ENCODE measurements at places on chromosomes 5 and 9.

DNA sequence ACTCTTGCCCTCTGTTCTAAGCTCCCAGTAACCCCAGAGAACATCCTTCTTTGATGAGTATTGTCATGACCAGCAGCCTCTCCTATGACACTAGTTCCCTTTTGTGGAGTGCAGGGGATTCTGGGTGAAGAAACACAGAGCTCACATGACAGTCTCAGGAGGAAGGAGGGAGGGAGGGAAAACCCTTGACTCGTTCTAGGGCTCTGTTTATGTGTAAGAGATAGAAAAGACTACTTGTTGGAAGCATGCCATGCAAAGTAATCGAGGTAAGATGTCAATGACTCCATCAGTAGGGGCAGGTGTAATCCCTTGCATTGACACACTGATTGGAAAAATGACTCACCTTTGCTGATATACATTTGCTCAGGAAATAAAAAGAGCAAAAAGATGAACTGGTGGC is 190.2 kb upstream of the ELL2 start:
- peak; percentile 16 for DNase-seq

DNA sequence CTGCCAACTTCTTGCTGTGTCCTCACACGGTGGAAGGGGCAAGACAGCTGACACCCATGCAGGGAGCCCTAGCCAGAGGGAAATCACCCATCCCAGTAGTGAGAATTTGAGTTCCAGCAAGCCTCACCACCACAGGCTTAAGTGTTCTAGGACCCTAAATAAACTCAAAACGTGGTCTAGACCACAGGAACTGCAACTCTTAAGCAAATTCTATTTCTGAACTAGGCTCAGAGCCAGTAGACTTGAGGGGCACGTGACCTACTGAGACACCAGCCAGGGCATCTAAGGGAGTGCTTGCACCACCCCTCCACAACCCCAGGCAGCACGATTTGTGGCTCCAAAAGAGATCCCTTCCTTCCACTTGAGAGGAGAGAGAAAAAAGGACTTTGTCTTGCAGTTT is 96.0 kb upstream of the PHF24 start:
- no peak for DNase-seq

DNA sequence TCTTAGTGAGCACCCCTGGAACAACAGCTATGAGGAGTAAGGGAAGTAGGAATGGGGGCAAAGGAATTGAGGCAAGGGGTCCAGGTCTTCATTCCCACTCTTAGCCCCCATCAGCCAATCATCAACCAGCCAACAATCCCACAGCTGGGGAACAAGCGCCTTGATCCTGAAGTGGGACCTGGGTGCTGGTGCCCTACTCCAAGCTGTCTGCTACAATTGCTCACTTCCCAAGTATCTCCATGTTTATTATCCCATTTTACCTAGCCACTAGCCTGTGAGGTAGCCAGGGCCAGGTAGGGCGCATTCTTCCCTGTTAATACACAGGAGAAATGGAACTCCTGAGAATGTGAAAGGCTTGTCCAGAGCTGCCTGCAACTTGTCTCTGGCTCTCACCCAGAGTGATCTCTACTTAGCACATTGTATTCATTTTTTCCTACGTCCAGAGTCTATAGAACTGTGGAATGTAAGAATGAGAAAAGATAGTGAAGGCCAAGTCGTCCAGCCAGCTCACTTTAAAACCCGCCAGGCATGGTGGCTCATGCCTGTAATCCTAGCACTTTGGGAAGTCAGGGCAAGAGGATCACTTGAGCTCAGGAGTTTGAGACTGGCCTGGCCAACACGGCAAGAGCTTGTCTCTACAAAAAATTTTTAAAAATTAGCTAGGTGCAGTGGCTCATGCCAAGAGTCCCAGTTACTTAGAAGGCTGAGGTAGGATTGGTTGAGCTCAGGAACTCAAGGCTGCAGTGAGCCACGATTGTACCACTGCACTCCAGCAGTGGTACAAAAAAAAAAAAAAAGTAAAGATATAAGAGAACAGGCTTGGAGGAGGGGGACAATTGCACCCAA is 6.2 kb upstream of the DNAJC18 start:
- no peak for DNase-seq

DNA sequence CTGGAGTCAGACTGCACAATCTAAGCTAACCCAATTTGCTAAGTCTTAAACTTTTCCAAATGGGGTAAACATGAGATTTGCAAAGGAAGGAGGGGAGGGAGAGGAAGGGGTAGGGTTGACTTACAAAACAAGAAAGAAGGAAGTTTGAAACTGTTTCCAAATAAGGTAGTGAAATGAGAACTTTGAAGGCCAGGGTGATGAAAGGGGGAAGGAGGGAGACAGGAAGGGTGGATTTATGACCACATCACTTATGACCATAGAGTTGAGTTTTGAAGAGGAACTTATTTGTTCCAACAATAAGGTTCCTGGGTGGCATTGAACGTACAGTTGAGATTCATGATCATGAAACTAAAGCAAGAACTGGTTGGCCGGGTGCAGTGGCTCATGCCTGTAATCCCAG is 72.5 kb upstream of the DAPK1 start:
- no peak for DNase-seq

DNA sequence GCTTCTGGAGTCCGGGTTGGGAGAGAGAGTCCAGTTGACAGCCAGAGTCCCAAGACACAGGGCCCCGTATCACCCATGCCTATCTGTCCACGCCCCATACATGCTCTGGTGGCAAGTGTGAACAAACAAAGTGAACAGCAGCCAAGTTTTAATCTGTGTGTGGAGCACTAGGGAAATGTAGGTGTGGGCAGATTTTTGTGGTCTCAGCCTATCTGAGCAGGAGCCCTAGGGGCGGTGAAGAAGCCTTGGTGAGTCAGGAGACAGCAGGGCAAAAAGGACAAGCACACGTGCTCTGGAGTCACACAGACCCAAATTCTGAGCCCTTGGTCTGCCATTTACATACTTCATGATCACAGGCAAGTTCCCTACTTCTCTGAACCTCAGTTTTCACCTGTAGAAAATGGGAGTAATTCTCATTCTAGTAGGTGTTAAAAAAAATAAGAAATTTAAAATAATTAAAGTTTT is 23.2 kb downstream of the EGR1 start:
- DNase-seq: no peak

DNA sequence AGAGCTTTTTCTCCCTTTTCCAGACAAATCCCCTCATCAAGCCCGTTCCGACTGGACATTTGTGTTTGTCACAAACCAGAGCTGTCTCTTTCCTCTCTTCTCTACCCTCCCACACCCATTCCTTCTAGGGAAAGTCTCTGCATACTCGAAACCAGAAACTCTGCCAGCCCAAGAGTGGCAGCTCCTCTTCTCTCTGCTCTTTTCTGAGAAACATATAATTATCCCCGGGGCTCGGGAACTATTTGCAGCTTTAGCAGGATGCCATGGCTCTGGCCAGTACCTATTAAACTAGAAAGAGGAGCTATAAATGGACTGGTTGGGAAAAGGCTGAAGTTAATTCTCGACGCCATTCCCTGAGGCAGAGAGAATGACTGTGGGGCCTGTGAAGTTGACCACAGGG is 82.6 kb downstream of the SH3PXD2B start:
- no peak for DNase-seq

DNA sequence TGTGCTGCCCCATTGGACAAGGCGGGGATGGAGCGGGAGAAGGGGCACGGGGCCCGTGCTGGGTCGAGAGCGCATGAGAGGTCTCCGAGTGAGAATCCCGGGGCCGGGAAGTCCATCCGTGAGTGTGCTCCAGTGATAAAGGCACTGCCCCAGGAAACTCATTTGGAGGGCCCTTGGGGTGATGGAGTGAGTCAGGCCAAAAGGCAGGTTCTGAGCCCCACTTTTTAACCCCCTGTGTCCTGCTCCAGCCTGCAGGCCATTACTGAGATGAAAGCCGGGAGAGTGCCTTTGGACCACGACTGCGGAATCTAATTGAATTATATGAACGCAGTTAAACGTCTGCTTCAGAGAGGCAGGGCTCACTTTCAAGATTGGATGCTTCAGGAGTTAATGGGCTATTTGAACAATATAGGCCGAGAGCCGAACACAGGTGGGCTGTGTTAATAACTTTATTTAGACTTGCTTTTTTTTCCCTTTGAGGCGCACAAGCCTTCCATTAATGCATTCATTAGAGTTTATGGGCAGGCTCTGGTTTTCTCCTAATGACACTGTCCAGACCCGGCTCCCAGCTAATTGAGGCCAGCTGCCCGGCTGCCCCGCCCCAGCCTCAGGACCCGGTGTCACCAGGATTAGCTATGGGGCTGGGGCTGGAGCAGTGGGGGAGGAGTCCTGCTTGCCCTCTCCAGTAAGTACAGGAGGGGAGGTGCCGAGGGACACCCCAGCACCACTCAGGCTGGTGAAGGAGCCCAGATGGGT is 79.1 kb upstream of the LMX1B start:
- DNase-seq: no peak

DNA sequence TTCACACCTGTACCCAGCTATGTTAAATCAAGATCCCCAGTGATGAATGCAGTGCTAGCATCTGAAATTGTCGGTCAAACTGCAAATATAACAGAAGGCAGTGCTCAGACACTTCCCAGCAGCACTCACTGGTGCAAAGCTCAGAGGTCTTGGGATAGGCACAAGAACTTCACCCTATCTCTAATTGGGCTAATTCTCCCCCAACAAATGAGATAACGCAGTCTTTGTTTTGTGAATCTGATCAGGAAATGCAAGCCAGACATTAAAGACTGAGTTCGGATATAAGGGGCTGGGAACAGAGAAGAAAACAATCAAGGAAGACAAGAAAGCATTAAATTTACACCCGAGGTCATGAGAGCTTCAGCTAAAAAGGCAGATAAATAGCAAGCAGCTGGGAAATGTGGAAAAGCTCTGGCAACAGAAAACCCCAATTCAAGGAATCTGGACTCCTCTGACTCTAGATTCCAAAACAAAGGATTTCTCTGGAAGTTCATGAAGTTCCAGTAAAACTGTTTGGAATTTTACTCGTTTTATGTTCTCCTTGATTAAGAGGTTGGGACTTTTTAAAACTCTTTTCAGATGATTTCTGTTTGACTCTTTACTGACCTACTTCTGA is 65.1 kb downstream of the GNA14 start:
- no peak for DNase-seq

GRCh38 chr5:155504606-155505005 is 491.1 kb downstream of the KIF4B start:
- DNase-seq: no peak

DNA sequence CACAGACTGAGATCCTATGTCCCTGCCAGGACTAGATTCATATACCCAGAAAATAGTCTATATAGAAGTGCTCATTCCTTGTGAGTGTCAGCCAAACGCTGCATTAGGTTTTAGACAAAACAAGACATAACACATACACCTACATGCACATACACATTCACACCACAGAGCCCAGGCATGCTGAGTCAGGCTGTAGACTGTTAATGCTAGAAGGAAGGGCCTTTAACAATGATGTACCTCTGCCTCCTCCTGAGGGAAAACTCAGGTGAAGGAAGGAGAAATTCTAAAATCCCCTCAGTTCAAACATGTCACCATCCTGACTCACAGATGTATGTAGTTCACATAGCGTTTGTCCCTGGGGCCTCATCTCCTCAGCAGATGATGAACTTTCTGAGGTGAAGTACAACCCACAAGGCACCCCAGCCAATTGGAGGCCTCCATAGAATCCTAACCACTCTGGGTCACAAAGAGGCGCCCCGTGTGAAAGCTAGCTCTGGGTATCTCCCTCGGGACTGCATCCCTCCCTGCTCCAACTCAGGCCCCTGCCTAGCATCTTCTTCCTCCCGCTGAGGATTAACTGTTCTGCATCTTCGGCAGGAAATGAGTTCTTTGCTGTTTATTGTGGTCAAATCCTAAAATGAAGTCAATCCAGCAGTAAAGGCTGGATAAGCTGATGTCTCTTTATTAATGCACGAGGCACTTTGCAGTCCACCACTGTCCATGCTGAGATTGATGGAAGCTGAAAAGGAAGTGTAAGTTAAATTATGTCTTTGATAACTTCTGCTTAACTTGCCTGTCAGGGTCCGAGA is 40.8 kb upstream of the FSTL4 start:
- DNase-seq: no peak

DNA sequence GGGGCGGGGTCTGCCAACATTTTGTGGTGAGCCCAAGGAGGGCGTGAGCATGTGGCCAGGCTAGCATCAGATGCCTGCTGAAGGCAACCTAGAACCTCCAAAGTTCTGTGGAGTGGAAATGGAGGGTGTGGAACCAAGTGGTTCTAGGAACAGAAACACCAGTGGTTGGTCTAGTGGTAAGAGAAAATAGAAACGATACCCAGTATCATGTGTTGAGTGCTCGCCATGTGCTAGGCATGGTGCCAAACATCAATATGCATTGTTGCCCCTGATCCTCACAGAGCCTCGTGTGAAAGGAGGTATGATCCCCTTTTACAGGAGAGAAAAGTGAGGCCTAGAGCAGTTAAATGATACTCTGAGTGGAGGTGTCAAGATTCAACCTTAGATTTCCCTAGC is 31.5 kb upstream of the MVB12B start:
- no peak for DNase-seq

DNA sequence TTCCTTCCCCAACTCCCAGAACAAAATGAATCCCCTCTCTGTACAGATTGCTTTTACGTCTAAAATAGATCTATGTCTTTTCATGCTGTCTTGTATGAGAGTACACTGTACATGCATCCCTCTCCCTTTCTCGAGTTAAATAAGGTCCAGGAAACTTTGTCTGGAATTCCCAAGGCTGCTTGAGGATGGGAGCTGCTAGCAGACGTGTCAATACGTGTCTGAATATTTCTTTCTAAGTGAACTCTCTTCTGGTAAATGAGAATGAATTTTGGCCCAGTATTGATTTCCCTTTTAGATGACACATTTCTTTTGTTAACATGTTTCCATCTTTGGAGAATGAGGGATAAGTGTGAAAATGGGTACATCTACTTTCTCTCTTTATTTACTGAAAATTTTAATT is 59.6 kb upstream of the GAS1 start:
- no peak for DNase-seq

GRCh38 chr9:950139-950538 is 26.3 kb upstream of the DMRT3 start:
- DNase-seq: no peak

DNA sequence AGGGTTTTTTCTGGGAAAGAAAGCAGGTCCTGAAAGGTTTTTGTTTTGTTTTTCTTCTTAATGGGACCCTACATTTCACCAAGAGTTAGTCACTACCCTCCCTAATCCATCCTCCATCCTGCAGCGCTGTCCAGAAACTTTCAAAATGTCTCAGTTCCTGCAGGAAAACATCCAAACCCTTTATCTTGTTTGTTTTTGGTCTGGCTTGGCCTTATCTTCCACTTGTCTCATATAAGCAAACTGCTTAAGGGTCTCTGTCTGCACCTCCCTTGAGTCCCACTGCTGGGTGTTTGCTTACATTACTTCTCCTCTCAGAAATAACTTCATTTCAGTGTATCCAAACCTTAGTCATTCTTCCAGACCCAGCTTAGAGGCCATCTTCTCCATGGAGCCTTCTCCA is 11.0 kb upstream of the TRAF1 start:
- DNase-seq: no peak

- DNase-seq: no peak
Observed at GRCh38 chr9:19162956-19163355, 35.7 kb upstream of the PLIN2 start.

- DNase-seq: no peak
Observed at GRCh38 chr9:78676009-78676408, 379.1 kb downstream of the PSAT1 start.
